ENCODE measurements at places on chromosomes 2 and 18.

GRCh38 chr2:231351648-231352047 lies 43.9 kb upstream of the B3GNT7 start:
- DNase-seq: no peak

DNA sequence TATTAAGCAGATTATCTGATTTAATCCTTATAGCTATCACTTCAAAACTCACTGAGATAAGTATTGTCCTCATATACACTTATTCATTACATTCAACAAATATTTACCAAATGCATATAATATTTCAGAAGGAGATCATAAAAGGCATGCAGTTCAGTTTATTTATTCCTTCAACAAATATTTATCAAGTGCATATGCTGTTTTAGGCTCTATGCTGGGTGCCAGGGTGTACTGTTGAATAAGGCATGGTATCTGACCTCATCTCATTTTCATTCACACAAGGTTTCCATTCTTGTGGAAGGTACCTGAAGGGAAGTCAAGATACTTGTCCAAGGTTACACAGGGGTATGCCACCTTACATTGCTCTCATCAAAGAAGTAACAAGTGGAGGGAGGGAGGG lies 213.0 kb downstream of the INSIG2 start:
- no peak for DNase-seq

DNA sequence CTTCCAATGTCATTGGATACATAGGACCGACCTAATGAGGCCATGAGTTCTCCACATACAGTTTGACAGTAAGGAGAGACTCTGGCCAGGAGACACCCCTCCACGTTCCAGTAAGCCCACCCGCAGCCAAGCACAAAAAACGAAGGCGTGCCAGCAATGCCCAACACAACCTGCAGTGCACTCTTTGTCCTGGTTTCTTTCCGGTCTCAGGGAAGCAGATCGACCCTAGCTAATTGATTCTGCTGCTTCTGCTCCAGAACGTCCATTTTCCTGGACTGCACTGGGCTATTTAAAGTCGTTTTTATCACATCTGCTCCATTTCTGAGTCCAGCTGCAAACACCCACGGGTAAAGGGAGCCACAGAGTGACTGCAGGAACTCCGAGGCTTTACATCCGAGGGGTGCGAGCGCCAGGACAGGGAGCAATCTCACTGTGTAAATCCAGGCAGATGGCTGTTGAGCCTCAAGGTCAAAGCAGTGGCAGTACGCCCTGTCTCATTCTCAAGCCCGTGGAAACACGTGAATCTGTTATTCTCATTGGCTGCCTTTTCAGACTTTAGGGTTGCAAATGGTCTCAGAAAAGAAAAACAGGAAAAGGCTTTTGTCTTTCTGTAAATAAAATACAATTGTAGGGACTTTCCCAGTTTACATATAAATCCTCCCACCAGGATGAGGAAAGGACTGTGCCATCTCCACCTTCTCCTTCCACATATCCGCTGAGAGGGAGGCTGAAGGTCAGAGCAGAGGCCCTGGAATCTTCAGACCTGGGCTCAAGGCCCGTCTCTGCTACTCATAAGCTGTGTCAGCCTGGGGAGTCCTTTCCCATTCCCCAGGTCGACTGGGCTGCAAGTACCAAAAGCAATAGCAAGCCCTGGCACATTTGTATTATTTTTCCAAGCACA lies 40.7 kb downstream of the TMEM163 start:
- DNase-seq: no peak

DNA sequence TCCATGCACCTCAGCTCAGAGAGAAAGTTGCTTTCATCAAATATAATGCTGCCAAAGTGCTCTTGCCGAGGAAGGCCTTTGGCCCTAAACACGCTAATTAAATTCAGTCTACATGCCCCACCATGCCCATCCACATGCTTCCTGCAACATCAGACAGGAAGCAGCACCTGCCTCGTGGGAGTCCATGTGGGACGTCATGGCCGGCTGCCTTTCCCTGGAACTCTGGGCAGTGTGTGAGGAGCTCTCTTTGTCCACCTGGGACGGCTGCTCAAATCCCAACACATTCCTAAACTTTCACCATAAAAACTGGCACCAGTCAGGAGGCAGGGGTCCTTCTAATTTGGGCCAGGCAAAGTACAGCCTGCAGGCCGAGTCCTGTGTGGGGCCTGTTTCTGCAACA lies 23.1 kb downstream of the FAM178B start:
- DNase-seq: no peak

DNA sequence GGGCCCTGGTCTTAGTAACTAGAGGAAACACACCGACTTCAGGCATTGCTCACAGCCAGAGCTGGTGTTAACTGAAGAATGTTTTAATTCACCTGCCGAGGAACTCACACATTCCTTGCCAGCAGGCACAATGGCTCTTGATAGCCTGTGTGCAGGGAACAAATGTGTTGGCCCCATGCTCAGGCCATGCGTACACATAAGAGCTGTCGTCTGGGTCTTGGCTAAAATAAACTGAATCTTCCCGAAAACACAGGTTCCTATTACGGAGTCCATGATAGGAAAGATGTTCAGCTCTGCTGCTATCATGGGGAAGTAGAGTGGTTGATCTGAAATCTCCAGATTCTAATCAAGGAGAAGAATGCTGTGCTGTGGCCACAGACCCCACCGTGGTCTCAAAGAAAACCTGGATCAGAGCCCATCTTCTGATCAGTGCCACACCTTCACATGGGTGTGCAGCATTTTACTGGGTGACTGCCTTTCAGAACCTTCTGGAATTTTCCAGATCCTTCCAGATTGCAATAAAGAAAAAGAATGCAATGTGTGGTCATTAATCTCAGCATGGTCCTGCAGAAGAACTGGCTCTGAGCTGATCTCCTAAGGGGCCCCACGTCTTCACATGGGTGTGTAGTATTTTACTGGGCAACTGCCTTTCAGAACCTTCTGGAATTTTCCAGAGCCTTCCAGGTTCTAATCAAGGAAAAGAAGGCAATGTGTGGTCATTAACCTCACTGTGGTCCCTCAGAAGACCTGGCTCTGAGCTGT lies 17.2 kb downstream of the MBP start:
- DNase-seq: no peak

- DNase-seq: no peak
Observed at GRCh38 chr18:37717098-37717497, 151.5 kb upstream of the CELF4 start.

DNA sequence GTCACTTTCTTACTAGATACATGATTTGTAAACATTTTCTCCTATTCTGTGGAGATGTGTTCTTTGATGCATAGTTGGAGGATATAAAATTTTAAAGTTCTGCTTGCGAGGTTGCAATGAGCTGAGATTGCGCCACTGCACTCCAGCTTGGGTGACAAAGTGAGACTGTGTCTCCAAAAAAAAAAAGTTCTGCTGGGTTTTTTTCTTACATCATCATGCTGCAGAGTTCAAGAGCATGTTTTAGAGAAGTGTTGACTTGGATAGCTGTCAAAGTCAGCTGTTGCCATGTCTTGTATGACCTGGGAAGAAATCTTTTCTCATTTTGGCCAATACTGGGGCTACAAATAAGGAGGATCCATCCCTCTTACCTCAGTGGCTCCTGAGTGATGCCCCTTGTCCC lies 71.3 kb downstream of the UGGT1 start:
- DNase-seq: no peak

- DNase-seq: no peak
Observed at GRCh38 chr2:152067823-152068222, 31.0 kb downstream of the CACNB4 start.

DNA sequence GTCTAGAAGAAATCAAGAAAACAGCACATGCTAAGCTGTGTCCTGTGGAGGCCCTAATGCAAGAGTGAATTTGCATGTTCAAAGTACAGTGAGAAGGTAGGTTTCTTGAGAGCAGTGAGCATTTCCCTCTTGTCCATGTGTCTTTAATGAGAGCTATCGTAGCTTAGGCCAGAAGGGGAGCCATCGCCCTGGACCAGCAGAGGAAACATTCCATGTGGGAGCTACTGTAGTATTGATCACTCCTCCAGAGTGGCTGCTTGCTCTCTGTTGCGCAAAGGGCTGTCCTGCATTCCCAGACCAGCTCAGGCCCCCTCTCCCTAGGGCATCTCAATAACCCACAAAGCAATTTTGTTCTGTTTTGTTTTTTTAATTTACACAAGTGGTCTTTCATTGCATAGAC lies 950.1 kb downstream of the CNTNAP5 start:
- no peak for DNase-seq

- DNase-seq: no peak
Observed at GRCh38 chr2:86056590-86057331, 48.9 kb downstream of the POLR1A start.

GRCh38 chr2:16869711-16870110 lies 204.1 kb upstream of the CYRIA start:
- DNase-seq: no peak

DNA sequence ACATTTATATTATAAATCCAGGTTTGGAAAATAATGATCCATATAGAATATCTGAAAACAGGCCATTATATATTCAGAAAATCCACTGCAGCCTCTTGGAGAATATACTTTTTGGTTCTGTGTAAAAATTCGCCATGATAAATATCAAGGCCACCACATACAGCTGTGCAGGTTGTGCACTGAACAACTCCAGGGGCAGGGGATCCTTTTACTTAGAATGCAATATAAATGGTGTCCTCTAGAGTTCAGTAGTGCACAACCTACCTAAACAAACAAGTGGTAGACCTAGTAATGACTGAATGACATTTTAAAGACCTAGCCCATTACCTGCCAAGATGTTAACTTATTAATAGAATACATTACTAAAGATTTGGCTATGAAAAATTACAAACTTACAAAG lies 22.4 kb downstream of the MOGAT1 start:
- no peak for DNase-seq

- no peak for DNase-seq
Observed at GRCh38 chr2:218435003-218435982, 16.4 kb downstream of the VIL1 start.

DNA sequence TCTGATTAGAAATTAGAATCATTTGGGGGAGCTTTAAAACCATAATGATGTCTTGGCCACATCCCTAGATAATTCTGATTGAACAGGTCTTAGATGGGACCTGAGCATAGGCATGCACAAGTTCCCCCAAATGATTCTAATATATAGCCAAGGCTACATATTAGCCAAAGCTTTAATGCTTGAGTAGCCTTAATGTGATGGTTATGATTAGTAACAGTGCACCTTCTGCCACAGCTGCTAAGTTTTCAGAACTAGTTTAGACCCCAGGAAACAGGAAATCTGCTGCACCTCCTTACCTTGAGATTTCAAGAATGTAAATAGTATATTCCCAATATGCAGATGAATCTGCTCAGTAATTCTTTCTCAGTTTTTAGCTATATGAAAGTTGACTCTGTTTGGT lies 119.8 kb downstream of the PTPN4 start:
- DNase-seq: no peak

GRCh38 chr2:96520231-96520630 lies 15.1 kb upstream of the NEURL3 start:
- no peak for DNase-seq

GRCh38 chr2:195561116-195561921 lies 95.7 kb upstream of the SLC39A10 start:
- DNase-seq: no peak

DNA sequence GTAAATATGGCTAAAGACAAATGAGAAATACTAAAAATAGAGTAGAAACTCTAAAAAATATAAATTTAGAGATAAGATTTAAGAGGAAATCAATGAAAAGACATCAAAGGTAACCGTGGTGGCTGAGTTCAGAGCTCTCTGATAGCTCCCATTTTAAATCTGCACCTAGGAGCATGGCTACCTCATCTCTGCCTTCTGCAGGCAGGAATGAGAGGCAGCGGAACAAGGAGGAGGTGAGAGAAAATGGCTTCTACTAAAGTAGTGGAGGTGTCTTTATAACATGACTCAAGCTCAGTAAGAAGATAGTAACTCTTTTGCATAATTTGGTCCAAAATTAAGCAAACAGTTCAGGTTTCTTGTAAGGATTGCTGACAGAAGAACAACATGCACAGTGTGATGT lies 758.7 kb upstream of the FSHR start:
- DNase-seq: no peak

DNA sequence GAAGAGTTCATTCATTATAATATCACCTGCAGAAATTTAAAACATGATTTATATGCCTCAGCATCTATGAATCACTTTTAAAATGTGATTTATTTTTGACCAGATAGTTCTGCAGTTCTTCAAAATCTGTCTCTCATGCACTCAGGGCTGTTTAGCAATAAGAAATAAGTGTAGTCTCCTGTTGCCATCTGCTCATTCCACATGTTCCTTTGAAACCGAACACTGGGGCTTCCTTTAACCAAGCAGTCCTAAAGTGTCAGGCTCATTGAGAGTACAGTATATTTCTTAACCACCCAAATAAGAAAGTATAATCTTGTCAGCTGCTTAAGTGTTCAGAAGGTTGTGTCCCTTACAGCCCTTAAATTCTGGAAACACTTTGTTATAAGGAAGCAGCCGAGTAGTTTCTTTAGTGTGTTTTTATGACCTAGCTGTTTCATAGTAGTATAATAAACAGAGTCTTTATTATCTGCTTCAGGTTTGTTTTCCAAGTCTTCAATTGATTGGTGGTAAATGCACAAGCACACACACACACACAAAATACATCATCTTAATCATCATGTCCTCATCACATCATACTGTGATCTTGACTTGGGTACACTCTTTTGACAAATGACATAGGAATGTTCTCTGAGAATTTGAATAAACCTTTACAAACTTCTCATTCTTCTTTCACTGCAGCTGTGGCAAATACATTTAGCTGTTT lies 10.4 kb downstream of the WDR7 start:
- no peak for DNase-seq

- DNase-seq: no peak
Observed at GRCh38 chr18:2002151-2002550, 569.2 kb downstream of the METTL4 start.

DNA sequence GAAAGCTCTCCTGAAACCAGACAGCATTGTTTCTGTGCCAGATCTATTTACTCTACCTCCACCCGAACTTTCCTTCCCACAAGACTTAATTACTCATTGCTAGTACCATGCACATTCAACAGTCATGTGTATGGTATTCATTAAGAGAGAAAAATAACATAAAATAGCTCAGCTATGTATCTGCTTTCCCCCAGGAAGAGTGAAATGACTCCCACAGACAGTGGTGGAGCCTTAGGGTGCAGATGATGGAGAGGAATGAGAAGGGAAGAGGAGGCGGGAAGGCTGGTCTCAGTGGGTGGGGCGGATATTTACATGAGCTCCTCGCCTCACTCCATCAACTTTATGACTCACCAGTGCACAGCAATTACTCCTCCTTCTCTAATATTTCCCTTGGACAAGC lies 724.5 kb downstream of the EPHA4 start:
- no peak for DNase-seq

DNA sequence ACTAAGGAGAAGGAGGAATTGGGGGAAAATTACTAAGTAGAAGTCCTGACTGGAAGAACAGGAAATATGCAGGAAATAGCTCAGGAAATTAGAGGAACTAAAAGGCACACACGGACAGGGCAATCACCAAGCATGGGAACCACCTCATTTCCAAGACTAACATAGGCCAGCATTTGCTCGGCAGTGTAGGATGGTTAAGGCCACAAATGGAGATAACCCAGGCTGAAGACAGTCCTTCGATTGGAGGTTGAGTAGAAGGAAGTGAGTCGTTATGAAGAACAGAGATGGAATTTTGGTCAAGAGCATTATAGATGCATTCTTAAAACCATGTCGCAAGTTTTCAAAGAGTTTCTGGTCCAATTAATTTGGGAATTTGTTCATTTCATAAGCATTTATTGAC lies 401.4 kb downstream of the ALK start:
- DNase-seq: no peak

Measured in stimulated activated CD4-positive, alpha-beta T cell treated with anti-CD3 and anti-CD28 coated beads, TNF-alpha, amount 100 ng/mL, for 24 hours (primary cell).